ENCODE measurements at places on chromosomes 5 and 9. TPM values are rescaled to one million over a fixed set of nuclear protein-coding genes. Genes with fewer than 3 reads are reported as not detected.

TRIM14 gene
- 4.3 TPM for total RNA-seq

NIPBL gene
- 73.5 TPM for total RNA-seq

SOHLH1 gene
- not detected for total RNA-seq

TMEM8B gene
- 8.2 TPM for total RNA-seq

NSA2 gene
- 114 TPM for total RNA-seq

CDKN2B gene
- total RNA-seq: 2.2 TPM

DNM1 gene
- total RNA-seq: 31.9 TPM

MUSK gene
- total RNA-seq: 10.8 TPM

IL5 gene
- not detected for total RNA-seq

- DNase-seq: no peak
Observed at GRCh38 chr5:149018909-149019443, 43.9 kb downstream of the SH3TC2 start.

GRCh38 chr5:19531374-19531952 is 456.5 kb downstream of the CDH18 start:
- no peak for DNase-seq

GRCh38 chr5:67065696-67066095 is 130.9 kb downstream of the CD180 start:
- no peak for DNase-seq

DNA sequence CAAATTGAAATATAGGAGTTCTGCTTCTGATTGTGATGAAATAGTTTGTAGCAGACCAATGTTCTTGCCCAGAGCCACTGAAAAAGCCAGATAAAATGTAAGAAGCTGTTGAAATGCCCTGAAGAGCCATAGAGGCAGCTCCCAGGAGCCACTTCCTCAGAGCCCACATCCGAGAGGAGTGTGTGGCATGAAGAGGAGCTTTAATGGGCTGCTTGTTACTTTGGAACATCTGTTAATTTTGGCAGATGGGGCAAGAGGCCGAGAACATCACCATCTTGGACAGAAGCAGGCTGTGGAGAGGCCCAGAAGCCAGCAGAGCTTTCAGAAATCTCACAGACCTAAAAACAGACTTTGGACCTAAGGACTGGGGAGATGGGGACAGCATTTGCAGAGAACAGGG is 370.8 kb downstream of the GADD45G start:
- DNase-seq: peak; percentile 45

DNA sequence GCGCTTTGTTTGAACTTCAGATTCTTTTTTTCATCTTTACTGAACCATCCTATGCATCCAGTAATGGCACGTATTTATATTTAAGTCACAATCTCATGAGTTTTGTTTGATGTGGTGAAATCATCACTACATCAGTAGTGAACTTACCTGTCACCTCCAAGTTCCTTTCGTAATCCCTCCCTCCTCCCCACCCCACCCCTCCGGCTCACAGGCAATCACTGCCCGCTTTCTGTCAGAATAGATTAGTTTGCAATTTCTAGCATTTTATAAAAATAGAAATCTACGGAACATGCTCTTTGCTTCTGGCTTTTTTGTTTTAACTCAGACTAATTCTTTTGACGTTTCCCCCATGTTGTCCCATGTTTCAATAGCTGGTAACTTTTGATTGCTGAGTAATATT is 305.4 kb upstream of the IRX4 start:
- DNase-seq: no peak

DNA sequence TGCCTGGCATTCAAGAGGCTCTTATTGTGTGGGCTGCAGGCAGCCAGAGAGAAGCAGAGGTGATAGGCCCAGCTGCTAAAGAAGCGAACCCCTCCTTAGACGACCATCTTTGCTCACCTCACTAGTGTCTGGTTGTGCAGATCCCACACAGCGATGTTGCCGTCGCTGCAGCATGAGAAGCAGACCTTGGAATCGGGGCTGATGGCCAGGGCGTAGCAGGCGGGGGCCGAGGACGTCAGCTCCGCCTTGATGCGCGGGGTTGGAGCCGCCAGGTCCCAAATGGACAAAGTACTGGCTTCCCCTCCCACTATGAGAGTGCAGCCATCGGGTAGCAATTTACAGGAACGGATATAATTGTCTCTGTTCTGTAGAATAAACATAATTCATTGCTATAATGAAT is 98.7 kb downstream of the TLE1 start:
- no peak for DNase-seq

DNA sequence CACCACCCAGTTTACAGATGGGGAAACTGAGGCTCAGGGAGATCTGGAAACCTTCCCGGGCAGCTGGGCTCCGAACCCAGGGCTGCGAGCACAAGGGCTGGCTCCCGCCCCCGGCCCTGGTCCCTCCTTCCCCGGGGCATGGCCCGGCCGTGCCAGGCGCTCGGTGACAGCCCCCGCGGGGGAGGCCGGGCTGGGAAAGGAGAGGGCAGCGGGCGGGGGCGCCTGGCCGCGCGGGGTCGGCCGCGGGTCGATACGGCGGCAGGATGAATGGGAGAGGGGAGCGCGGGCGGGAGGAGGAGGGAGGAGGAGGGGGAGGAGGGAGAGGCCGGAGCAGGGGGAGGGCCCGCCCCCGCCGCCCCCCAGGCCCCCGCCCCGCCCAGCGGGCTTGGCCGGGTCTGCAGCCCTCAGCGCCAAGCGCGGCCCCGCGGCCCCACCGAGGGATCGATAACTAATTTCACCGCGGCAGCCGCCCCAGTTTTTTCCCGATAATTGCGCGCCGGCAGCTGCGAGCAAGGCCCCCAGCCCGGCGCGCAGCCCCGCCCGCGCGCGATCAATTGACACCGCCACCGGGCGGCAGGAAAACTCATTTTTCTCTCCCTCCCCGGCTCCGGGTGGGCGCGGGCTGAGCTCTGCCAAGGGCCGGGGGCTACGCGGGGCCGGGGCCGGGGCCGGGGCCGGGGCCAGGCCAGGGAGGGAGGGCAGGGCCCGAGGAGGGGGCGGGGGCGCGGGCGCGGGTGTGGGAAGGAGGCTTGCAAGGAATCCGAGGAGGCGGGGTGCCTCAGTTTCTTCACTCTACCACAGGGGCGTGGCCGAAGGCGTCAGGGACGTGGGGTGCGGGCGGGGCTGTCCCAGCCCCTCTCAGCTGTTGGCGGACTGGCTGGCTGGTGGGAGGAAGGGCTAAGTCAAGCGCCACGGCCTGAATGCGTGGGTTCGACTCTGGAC is 52.1 kb downstream of the C9orf50 start:
- peak; percentile 78 for DNase-seq

GRCh38 chr9:34590381-34591247 is 1.1 kb upstream of the CNTFR start:
- peak; percentile 34 for DNase-seq

DNA sequence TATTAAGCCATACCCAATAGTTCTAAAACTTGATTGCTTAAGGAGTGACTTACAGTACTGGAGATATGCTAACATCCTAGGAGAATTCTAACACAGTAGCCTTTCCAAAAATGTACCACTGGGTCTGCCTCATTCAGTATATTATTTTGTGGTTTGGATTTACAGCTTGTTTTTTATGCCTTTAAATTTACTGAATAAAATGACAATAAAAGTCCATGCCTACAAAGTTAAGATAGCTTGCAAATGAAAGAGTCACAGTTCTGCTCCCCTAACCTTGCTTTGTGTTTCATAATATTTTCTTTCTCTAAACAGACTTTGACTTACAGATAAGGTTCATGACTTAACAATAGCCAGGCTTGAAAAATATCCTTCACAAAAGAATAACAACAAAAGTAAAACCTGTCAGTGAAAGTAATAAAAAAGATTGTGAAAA is 951.1 kb upstream of the NUDT12 start:
- DNase-seq: no peak

GRCh38 chr5:75152860-75153259 is 83.8 kb downstream of the ANKRD31 start:
- no peak for DNase-seq

- no peak for DNase-seq
Observed at GRCh38 chr5:55969956-55970355, 24.8 kb downstream of the IL6ST start.

DNA sequence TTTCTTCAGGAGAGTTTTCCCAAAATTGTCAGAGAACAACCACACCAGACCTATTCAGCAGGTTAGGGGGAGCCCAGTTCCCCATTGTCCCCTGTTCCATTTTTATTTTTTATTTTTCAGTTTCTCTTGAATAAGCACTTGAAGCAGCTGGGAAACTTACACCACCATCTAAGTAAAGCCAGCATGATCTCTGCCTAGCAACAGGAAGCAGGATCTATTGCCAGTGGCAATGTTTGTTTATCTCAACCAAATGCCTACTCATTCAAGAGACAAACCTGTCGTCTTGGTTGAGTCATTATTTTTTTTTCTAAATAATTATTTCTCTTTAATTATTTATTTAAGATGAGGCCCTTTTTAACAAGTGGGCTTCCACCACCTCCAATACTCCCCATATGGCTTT is 379.3 kb downstream of the PLK2 start:
- DNase-seq: peak; percentile 27

DNA sequence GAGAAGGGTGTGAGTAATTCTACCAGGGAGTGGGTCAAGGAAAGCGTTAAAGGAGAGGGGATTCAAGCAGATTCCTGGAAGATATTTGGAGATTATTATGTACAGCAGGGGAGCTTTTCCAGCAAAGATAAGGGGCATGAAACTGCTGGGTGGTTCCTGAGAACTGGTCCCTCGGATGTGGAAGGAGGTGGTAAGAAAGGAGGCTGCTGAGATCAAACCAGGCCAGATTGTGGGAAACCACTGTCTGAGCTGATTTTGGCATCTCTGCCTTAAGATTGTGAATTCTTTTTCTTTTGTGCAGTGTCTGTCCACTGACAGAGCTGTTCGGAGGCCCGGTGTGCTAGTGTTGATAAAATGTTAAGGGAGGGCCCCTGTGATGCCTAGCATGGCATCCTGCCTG is 45.4 kb downstream of the SNX30 start:
- no peak for DNase-seq

DNA sequence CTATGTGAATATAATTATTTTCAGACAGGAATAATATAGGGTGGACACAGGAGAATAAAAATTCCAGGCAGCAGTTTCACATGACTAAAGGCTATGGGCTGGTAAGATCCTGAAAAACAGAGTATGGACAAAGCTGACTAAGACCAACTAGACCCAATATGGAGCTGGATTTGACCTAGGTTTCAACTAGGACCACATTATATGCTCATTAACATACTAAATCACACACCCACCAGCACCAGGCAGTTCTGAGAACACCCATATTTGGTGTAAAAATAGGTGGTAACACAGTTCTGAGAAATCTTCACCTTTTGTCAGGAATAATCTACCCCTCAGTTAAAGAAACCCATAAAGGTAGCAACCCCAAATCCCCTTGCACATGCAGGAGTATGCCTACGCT is 64.7 kb downstream of the MAPKAP1 start:
- no peak for DNase-seq

DNA sequence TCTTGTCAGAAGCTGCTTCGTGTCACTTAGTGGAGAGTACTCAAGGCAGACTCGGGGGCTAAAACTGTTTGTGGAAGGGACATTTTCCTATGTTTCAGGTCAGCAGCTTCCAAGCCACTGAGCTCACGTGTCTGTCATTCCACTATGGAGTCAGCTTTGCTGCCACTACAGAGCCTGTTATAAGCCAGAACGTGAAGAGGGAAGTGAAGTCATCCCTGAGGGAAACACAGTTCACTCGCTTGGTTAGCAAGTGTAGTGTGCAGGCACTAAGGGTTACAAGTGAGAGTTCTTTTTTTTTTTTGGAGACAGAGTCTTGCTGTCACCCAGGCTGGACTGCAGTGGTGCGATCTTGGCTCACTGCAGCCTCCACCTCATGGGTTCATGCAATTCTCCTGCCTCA is 24.5 kb upstream of the LTC4S start:
- no peak for DNase-seq

DNA sequence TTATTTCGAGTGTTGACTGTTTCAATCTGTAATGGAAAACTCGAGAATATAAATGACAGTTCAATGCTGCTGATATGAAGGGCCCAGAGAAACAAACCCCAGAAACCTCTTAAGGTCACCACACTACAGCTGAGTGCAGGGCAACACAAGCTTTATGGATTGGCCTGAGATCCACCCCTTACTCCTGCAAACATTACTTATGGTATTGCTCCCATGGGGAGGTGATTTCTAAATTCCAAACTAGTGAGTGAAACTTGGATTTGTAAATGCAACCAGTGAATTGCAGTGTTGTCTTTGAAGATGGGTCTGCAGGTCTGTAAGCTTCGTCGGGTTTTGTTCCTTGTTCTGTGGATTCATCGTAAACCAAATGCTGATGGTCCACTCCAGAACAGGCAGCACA is 85.4 kb downstream of the NTRK2 start:
- no peak for DNase-seq

- peak; percentile 1 for DNase-seq
Observed at GRCh38 chr5:161676103-161676502, 9.4 kb upstream of the GABRA6 start.

DNA sequence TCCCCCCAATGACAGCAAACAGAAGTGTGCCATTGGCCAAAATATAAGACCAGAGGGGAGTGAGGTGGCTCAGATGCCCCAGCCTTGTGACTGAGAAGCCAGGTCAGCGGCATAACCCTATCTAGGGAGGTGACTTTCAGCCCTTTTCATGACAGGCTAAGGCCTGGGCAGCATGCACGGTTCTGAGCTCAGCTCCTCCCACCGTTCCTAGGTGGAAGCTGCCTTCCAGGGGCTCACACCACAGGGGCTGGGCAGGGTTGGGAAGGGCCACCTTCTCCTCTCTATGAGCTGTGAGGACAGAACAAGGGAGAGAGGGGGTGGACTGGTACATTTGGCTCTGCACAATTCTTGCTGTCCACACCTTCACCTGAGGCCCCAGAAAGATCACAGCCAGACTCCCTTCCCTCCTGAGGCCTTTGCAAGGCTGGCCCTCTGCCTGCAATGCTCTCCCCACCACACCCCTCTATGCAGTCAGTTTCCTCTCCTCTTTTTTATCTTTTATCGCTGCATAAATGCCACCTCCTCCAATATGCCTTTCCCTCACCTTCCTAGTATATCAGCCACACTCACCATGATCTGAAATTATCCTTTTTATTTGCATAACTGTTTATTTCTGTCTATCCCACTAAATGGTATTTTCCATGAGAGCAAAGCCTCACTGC is 5.1 kb upstream of the EGR1 start:
- DNase-seq: no peak

GRCh38 chr9:80028501-80028900 is 456.7 kb downstream of the TLE4 start:
- peak; percentile 66 for DNase-seq

Data from tongue (tissue), 3 donors.